ENCODE measurements at places on chromosomes 4 and X. TPM values are rescaled to one million over a fixed set of nuclear protein-coding genes. Genes with fewer than 3 reads are reported as not detected.

DNA sequence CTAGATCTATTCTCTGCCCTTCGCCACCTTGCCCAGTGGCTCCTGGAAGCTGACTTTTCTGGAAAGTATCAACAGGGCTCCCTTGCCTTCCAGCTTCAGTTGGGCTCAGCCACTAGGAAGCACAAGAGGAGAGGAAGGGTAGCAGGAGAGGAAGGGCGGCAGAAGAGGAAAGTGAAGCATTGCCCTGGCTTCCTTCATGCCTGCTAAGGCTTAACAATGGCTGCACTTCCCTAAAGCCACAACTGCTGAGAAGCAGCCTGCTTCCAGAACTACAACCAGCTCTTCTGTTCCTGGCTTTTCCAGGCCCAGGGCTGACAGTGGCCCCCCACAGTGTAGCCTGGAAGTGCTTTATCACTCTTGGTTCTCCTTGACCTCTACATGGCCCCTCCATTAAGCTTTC lies 29.1 kb upstream of the PGM2 start:
- no peak for DNase-seq

DNA sequence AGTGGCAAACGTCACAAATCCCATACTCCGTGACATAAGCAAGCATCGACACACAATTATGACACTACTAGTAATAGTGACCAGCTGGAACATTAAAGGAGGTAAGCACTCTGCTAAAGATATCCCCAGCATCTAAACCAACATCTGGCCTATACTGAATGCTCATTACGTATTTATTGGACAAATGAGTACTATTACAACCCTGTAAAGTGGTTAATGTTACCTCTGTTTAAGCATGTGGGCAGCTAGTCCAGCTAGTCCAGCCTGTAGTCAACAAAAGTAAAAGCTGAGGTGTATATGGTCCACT lies 419 bp upstream of the RPGR start:
- no peak for DNase-seq

DNA sequence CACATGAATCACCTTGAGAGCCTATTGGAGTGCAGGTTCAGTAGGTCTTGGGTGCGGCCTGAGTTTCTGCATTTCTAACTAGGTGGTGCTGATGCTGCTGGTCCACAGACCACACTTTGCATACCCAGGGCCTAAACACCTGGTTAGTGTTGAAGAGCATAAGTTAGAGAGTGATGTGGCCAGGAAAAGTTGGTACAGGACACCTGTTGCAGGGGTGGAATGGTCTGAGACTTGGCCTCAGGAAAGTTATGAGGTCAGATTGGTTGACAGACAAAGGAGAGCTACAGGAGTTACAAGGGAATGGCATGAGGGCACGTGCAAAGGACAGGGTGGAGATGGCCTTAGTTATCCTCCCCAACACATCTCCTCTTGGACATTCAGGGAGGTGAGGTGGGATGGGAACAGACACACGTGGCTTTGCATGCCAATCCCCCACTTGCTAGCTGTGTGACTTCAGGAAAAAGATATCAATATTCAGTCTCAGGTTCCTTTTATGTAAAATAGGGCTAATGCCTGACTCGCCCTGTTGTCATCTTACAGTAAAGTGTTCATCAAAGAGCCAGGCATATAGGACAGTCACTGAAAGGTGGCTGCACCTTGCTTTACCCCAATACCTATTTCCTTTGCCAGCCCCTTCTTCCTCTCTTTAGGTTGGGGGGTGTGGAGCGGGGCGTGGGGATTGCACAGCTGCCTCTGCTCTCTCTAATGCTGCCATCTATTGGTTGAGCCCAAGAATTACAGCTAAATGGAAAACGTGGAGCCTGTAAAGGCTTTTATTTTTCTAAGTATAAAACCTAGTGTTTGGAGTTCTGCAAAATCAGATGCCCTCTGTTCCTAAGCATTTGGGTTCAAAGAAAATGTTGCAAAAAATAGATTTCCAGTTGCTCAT lies 47.5 kb downstream of the ATG4A start:
- no peak for DNase-seq

GRCh38 chr4:25563071-25563564 lies 92.5 kb upstream of the SLC34A2 start:
- DNase-seq: no peak

DNA sequence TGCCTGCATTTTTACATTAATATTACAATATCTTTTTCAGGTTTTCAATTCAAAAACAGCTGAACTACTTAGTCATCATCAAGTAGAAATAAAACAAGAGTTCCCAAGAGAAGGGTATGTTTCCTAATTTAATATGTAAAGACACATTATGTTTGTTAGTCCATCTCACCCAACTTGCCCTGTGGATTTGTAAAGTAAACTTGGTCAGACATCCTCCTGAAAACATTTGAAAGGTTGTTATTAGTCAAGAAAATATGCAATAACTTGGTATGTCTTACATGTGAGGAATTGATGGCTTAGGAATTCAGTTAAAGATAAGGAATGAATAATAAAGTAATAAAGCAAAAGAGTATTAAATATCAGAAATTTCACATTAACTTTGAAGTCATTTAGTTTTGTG lies 12.2 kb downstream of the GK start:
- peak; percentile 49 for DNase-seq

- DNase-seq: no peak
These were observed 42.3 kb upstream of the HMX1 start for GRCh38 chr4:8913858-8914460.

DNA sequence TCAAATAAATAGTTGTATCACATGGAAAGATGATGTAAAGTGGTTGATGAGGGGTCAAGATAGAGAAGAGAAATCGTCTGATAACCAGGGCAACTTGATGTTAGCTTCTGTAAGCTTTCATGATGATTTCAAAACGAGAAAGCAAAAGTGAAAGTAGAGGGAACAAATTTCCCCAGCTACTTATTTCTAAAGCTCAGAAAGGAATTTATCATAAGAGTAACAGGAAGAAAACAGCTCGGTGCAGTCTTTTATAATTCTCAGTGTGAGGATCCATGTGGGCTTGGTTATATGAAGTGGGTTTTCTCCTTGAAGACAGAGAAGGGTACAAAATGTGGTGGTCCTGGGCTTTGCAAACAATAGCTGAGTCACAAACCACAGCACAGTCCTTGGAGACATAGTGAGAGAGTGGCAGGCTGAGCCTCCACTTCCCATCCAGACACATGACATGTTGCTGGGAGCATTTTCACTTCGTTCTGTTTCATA lies 32.1 kb upstream of the GLRA2 start:
- peak; percentile 4 for DNase-seq

- DNase-seq: no peak
These were observed 139.5 kb downstream of the NPNT start for GRCh38 chr4:106034751-106035150.

The RHOXF2B gene
- total RNA-seq: not detected

The BST1 gene
- 5.3 TPM for total RNA-seq
